G401 (cell line): ENCODE measurements at places on chromosomes 4 and X. TPM values are rescaled to one million over a fixed set of nuclear protein-coding genes. Genes with fewer than 3 reads are reported as not detected.

TMA16 gene
- total RNA-seq, result 30.4 and 42.3 TPM in 2 replicates

SHROOM2 gene
- total RNA-seq, result 0.31 and 0.64 TPM in 2 replicates

HS3ST1 gene
- not detected in 2 replicates for total RNA-seq

ALB gene
- total RNA-seq, result not detected in 2 replicates

FGG gene
- total RNA-seq, result not detected in 2 replicates

SLIT2 gene
- total RNA-seq, result not detected in 2 replicates

NEXMIF gene
- total RNA-seq, result not detected in 2 replicates

SHISA3 gene
- 3.7 and 6.1 TPM in 2 replicates for total RNA-seq

CXCL5 gene
- total RNA-seq, result not detected in 2 replicates
